ENCODE measurements at places on chromosomes 1 and 21.
A peak's percentile ranks its signal among the peaks of the same experiment; 100 is the strongest.

- DNase-seq = no peak
These were observed 8.7 kb upstream of the TDRD10 start for GRCh38 chr1:154493276-154493675.

DNA sequence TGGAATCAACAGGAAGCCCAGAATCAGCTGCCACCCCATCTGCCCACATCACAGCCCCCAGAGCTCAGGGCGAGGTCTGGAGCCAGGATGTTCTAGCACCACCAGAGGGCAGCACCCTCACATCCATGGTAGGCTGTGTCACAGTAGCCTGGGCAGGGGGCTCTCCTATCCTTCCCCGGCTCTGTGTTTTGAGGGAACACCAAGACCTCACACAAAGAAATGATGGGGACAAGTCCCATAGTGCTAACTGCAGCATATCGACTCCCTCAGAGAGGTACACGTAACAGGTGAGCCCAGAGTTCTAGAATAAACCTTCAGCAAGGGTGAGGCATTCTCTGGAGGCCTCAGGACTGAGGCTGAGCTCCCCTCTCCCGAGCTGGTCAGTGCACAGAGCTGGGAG is 2.3 kb upstream of the KCNC4 start:
- peak; percentile 78 for DNase-seq

DNA sequence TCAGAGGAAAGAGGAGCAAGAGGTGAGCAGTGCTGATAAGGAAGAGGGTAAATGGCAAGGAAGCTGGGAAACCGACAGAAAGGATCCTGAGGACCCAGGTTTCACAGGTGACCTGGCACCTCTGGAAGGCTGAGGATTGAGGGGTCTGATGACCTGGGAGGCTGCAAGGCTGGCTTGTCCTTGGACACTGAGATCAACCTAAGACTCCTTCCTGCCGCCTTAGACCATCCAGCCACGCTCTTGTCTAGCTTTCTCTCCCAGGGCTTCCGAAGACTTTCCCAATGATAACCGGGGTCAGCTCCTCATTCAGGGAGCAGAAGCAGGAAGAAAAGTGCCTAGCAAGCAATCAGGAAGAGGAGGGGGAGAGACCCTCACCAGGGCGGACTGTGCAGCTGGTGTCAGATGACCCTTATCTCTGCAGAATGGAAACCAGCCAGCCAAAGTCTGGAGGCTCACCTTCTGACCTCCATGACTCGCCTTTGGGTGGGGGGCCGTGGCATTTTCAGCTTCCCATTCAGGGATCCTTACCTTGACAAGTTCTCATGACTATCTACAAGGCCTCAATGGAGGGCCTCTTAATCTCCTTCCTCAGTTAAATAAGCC is 77.7 kb downstream of the CAPZB start:
- DNase-seq = no peak

DNA sequence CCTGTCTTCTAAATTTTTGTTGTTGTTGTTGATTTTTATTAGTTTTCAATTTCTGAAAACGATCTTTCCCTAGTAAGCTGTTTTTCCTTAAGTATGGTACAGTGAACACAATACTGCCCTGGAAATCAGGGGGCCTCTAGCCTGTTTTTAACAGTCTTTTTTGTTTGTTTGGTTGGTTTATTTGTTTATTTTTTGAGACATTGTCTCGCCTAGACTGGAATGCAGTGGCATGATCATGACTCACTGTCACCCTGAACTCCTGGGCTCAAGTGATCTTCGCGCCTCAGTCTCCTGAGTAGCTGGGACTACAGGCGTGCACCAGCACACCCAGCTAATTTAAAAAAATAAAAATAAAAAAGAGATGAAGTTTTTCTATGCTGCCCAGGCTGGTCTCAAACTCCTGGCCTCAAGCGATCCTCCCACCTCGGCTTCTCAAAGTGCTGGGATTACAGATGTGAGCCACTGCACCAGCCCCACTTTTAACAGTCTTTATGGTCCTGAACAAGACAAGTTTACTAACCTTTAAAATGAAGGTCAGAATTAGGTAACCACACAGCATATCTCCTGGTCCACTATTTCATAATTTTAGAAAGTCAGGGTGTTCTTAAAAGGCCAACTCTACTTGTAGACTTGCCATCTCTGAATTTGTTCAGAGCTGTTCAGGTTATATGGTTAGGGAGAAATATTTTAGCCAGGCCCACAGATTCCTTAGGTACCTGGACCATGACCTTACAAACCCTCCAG is 35.4 kb downstream of the TBCE start:
- DNase-seq = no peak

DNA sequence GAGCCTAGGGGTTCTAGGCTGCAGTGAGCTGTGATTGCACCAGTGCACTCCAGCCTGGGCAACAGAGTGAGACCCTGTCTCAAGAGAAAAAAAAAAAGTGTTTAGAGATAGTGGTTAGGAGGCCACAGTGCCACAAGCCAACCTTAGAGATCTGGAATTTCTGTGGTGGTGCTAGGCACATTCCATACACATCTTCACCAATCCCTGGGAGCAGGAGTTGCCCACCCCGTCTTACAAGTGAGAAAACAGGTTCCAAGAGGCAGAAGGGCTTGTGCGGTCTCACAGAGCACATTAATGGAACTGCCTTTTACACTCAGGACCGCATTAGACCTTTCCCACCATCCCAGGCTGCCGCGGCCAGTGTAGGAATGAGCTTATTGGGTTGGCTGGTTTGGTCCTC is 93.2 kb downstream of the EPHB2 start:
- DNase-seq = no peak

DNA sequence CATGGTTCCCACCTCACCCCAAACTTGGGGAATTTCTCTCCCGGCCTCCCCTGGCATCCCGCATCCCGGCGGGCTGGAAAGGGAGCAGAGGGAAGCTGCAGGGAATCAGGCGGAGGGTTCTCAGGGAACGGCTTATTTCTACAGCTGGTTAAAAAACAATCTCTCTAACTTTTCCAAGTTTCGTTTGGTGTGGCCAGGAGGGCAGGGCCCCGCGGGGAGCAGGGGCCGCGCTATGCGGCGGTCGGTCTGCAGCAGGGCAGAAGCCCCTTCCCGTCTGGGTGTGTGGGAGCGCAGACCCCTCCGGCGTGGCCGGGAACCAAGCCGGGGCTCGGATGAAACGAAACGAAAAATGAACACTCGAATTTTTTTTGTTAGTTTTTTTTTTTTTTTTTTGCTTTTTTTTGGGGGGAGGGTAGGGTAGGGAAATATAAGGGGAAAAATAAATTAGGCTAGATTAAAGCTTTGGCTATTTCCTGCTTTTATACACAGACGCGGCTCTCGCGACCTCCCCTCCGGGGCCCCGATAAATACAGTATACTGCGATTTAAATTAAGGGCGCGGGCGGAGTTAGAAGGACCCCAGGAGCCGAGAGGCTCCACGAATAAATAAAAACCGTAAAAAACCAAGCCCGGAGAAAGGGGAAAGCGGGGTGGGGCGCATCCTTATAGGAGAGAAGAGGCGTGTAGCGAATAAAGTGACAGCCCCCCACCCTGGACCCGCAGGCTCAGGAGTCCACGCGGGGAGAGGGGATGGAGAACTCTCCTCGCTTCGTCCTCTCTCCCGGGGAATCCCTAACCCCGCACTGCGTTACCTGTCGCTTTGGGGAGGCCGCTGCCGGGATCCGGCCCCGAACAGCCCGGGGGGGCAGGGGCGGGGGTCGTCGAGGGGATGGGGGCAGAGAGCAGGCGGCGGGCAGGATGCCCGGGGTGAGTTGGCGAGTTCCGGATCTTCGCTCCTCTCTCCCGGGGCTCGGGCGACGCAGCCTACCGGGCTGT is 2.1 kb downstream of the POU3F1 start:
- no peak for DNase-seq

- no peak for DNase-seq
These were observed 151.1 kb upstream of the CAMK1G start for GRCh38 chr1:209432443-209432825.

- peak; percentile 41 for DNase-seq
These were observed 60.8 kb upstream of the PRKACB start for GRCh38 chr1:84083307-84083706.

DNA sequence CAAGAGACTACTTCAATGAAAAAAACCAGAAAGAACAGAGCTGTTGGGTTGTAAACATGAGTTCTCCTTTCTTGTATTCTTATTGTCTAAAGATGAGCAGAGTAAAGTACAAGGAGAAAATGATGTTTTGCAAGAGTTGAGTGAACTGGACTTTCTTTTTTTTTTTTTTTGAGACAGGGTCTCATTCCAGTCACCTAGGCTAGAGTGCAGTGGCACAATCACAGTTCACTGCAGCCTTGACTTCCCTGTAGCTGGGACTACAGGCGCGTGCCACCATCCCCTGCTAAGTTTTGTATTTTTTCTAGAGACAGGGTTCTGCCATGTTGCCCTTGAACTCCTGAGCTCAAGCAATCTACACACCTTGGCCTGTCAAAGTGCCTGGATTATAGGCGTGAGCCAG is 7.1 kb upstream of the IVNS1ABP start:
- DNase-seq = no peak

DNA sequence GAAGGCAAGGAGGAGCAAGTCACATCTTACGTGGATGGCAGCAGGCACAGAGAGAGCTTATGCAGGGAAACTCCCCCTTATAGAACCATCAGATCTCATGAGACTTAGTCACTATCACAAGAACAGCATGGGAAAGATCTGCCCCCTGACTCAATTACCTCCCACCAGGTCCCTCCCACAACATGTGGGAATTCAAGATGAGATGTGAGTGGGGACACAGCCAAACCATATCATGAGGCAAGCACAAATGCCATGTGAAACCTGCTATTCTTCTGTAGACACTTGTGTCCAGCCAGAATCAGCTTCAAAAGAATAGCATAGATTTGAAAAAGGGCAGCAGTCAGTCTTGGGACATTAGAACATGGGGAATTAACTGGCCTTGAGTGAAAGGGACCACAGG is 32.2 kb upstream of the UBE2U start:
- DNase-seq = no peak

- no peak for DNase-seq
These were observed 49.6 kb downstream of the SLC37A1 start for GRCh38 chr21:42563261-42563660.
